ENCODE measurements at places on chromosomes 7 and 10.

DNA sequence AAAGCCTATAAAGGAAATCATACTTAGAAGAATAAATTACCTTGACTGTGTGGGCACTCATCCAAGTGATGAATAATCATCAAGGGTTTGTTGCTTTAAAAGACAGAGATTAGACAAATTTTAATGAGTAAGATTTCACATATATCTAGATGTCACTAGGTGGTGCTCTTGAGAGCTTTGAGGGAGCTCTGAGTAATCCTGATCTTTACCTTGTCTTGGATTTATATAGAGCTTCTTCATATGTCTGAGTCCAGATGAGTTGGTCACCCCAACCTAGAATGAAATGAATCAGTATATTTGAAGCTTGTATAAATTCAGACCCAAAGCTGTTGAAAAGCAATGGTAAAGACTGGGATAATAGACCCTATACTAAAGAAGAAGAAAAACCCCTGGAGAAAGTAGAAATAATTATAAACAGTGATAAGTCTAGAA is 3.7 kb downstream of the AGR2 start:
- DNase-seq: peak; percentile 57

DNA sequence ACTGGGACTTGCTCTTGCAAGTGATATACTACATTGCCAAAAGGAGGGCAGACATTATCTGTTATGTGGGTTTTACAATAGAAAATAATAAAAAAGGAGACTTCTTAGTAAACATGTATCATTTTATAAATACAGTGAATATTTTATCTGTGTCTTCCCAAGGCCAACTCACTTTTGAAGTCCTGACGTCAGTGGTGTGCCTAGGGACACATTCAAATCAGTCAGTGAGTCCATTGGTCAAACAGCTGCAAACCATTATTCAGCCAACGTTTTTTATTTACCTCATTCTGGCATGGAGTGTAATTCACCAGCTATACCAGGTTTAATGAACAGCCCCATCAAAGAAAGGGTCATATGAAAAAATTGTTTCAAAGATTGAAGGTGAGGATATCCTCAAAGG is 263.7 kb downstream of the IPMK start:
- no peak for DNase-seq

- no peak for DNase-seq
Observed at GRCh38 chr7:105480931-105481330, 41.1 kb downstream of the PUS7 start.

DNA sequence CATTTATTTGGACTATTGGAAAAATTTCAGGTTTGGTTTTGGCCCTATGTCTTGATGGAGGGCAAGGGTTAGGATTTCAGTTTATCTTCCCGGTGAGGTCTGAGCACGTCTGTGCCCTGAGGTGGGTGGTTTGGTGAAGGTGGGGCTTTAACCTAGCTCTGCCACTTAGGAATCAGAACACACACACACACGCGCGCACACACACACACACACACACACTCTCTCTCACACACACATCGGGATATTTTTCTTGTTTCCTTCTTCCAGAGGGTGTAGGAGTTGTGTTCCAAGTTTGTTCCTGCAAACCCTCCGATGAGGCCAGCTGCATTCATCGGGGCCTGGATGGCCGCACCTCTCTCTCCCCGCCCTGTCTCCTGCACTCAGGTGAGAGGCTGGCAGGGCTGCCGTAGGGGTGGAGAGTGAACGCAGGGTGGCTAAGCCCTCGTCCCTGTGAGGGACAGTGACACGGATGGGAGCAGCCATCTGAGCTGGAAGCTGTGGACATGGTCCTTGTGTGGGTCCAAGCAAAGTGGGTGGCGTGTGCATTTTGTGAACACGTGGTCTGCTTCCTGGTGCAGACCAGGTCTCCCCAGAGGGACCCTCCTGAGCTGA is 34.2 kb downstream of the CHST12 start:
- no peak for DNase-seq

- DNase-seq: no peak
Observed at GRCh38 chr10:90858461-90858968, 676 bp upstream of the HTR7 start.

GRCh38 chr10:34405611-34406462 is 409.3 kb downstream of the PARD3 start:
- peak; percentile 80 for DNase-seq

DNA sequence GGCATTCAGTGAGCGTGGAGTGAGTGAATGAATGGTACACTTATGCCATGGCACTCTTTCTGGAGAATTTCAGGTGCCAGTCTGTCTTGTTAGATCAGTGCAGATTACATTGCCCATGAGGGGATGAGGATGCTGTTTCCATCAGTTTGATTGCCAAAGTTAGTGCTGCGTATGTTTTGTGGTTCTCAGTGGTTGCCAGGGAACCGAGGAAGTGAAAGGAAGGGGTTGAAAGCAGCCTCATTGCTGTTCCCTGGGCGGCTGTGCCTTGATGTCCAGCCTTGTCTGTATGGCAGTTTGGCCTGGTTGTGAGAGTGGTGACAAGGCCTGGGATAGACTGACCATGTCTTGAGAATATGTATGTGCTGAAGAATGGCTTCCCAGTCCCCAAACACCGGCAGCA is 30.2 kb downstream of the WBP1L start:
- DNase-seq: peak; percentile 71

DNA sequence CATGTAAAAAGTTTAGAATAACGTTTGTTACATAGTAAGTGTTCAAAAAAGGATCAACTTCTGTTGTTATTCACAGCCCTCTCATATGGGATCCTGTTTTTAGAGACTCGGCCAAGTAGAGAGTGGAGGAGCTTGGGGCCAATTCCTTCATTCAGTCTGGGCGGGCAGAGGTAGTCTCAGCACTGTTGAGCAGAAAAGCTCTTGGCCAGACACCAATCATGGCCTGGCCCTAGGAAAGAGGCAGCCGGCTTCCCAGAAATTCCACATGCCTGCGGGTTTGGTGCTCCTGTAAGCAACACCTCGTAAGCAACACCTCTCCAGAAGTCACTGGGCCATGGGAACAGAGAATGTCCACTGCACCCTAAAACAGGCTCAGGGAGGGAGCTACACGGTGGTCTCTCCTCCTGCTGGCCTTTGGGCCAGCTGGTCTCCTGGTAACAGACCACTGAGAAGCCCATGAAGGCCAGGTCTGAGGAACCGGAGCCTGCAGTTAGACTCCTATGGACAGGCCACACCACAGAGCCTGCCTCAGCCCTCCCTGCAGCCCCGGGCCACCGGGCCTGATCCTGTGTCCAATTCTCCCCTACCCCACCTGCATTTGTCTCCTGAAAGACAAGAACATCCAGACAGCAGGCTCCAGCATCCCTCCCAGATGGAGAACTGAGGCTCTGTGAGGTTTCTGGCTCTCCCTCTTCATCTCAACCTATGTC is 149.1 kb downstream of the GRID1 start:
- DNase-seq: no peak

- DNase-seq: no peak
Observed at GRCh38 chr10:30459283-30459682, 25.3 kb downstream of the MAP3K8 start.

DNA sequence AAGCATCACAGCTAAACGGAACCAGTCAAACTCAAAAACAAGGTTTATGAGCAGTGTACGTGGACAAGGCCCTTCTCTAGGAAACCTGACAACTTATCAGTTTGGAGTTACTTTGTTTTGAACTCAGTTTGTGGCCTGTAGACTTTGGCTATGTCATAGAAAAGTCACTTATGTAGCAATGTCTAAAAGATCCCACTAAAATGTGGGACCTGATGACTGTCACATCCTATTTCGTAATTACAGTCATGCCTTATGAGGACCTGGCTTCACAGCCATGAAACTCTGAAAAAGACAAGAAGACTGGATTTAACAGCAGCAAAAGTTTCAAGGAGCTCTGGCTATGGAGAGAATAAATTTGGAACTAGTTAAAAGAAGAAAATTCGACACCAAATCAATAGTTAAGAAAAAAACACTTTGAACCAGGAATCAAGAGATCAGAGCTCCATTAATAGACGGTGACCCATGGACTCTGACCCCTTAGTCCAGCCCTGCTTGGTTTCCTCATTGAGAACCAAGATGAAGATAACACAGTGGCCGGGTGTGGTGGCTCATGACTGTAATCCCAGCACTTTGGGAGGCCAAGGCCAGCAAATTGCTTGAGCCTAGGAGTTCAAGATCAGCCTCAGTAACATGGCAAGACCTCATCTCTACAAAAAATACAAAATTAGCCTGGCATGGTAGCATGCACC is 204.3 kb downstream of the SFMBT2 start:
- no peak for DNase-seq

DNA sequence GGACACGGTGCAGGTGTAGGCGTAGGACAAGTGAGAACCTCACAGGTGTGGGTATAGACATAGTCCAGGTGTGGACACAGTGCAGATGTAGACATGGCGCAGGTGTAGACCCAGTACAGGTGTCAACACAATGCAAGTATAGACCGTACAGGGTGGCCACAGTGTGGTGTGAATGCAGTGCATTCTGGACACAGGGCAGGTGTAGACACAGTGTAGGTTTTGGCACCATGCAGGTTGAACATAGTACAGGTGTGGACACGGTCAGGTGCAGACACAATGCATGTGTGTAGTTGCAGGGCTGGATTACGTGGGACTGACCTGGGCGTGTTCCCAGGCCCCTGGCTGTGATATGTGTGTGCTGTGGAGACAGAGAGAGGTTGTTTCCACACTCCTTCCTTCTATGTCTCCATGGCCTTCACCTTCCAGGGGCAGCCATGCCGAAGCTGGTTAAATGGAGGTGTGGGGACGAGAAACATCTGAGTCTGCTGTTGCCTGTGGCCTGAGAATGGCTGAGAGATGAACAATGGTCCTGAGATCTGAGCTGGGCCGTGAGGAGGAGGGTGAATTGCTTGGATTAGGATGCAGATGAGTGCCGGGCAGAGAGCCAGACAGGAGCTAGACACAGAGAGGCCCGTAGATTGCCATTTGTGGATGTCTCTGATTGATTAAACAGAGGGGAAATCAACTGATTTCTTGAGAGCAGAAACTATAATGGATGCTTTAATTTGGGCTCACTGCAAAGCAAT is 343.9 kb upstream of the SHH start:
- no peak for DNase-seq
